ENCODE measurements at places on chromosomes 16 and 17.
A peak's percentile ranks its signal among the peaks of the same experiment; 100 is the strongest.

DNA sequence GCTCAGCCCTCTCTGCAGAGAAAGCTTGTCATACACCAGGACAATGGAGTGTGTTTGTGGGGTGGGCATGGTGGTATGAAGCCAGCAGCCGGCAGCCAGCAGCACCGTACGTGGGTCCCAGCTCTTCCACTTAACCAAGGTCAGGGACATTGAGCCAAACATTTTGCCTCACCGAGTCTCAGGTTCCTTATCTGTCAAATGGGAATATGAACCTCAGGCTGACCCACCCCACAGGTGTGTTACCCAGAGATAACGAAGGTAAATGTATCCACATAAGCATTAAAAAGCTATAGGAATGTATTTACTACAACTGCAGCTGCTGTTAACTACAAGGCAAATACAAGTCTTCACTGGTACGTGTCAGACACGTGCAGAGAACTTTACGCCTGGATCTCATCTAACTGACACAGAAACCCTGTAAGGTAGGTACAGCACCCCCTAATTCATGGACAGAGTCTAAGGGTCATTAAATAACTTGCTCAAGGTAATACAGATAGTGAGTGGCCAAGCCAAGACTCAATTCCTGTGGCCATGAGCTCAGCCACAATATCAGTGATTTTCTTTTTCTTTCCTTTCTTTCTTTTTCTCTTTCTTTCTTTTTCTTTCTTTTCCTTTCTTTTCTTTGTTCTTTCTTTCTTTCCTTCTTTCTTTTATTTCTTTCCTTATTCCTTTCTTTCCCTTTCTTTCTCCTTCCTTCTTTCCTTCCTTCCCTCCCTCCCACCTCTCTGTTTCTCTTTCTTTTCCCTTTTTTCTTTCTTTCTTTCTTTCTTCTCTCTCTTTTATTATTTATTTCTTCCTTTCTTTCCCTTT is 990 bp downstream of the SLC5A11 start:
- DNase-seq: no peak

DNA sequence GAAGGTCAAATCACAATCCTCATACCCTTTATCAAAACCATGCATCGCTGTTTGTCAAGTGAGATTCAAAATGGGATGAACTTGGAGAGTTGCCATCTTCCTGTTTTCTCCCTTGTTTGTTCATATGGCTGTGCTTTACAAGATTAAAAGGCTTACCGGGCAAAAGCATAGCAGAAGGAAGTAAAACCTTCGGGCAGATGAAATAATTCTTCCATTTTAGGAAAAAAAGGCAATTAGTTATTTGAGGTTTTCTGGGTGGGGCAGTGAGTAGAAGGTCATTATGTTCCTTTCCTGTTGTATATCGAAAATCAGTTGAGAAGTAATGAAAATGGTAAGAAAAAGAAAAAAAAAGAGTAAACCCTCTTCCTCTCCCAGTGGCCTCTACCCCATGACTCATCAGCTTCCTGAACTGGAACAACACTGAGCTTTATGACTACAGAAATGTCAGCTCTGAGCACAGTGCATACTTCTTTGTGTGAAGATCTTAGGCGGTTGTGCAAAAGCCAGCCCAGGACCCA is 369.2 kb downstream of the CDH13 start:
- DNase-seq: peak; percentile 78

- DNase-seq: no peak
Measured at GRCh38 chr17:313911-314613, 38.5 kb downstream of the RPH3AL start.

- peak; percentile 64 for DNase-seq
Measured at GRCh38 chr16:22638393-22639206, 127.9 kb downstream of the NPIPB5 start.

GRCh38 chr16:84992717-84993075 is 18.6 kb downstream of the ZDHHC7 start:
- DNase-seq: peak; percentile 69

DNA sequence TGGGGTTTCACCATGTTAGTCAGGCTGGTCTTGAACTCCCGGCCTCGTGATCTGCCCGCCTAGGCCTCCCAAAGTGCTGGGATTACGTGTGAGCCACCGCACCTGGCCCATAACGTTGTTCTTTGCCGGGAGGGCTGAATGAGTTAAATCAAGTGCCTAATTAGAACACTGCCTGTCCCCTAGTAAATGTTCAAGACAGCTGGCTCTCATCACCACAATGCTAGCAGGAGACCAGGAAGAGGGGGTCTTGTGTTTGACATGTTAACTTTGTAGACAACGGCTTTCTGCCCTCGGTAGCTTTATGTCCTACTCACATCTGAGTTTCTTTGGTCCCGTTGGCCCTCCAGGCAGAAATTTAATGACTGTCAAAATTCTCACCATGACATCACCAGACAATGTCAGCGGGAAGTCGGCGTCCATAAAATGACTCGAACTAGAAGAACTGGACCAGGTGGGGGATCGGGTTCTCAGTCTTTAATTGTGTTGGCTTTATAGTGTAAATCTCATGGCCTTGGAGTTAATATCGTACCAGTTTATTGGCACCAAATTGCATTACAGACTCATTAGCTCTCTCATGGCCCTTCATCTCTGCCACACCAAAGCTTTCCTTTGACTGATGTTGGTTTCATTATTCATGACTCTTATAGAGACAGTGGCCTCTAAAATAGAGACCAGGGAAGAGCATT is 11.4 kb upstream of the ITPRIPL2 start:
- no peak for DNase-seq
